CD4-positive, alpha-beta T cell treated with Interferon alpha-2 for 1 hour (primary cell): ENCODE measurements at places on chromosomes 6 and 20.

- no peak for DNase-seq
These were observed 27.1 kb upstream of the KCNK5 start for GRCh38 chr6:39256294-39256940.

GRCh38 chr6:2855061-2855519 lies 13.4 kb upstream of the SERPINB1 start:
- no peak for DNase-seq

DNA sequence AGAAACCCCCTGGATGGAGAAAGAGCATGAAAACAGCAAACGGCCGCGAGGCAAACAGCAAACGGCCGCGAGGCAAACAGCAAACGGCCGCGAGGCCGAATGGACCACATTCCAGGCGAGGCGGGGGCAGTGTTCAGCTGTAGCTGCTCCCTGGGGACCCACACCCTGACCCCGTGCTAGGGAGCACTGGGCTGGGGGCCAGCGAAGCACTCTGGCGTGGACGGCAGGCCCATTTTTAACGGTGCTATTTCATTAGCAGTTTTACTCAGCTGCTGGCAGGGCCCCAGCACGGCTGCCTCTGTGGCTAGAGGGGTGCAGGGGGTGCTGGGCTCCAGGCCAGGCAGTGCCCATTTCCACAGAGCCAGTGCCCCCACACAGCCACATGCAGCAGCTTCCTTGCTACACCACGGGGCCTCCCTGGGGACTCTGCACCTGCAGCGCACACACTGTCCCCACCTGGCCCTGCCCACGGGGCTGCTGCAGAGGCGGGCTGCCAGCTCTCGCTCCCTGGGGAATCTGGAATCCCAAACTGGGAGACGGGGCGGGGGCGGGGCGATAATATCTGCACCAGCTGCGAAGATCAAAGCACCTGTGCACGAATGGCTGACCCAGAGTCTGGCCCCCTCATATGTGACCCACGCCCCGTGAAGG lies 35.6 kb upstream of the SLCO4A1 start:
- no peak for DNase-seq

- DNase-seq: no peak
These were observed 59.8 kb downstream of the SOD2 start for GRCh38 chr6:159633196-159633595.

DNA sequence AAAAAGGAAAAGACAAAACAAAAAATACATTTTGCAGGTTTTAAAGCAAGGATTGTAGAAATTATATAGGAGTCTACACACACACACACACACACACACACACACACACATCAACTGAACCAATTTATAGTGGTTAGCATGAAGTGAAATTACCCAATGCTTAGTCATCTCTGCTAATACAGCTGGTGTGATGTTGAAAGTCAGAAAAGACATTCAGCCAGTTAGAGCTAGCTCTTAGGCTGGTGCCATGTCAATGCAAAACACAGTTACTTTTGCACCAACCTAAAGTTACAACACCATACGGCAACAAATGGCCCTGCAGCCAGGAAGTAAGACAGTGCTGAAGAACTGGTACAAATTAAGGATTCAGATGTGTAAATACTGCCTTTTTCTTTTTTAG lies 15.2 kb downstream of the FAM210B start:
- DNase-seq: peak; percentile 21

DNA sequence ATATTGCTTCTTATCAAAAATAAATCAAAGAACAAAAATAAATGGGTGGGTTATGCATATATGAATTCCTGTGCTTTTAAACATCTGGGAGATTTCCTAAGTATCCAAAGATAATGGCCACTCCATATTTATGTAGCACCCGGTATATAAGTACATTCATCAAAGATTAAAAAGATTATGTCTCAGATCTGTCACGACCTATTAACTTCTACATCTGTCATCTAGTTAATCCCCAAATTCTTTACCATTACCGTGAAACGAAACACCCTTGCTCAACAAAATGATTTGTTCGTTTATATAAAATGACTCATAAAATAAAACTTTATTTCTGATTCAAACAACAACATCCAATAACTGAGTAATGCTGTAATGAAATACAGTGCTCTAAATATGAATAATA lies 64.8 kb upstream of the FOXQ1 start:
- no peak for DNase-seq

DNA sequence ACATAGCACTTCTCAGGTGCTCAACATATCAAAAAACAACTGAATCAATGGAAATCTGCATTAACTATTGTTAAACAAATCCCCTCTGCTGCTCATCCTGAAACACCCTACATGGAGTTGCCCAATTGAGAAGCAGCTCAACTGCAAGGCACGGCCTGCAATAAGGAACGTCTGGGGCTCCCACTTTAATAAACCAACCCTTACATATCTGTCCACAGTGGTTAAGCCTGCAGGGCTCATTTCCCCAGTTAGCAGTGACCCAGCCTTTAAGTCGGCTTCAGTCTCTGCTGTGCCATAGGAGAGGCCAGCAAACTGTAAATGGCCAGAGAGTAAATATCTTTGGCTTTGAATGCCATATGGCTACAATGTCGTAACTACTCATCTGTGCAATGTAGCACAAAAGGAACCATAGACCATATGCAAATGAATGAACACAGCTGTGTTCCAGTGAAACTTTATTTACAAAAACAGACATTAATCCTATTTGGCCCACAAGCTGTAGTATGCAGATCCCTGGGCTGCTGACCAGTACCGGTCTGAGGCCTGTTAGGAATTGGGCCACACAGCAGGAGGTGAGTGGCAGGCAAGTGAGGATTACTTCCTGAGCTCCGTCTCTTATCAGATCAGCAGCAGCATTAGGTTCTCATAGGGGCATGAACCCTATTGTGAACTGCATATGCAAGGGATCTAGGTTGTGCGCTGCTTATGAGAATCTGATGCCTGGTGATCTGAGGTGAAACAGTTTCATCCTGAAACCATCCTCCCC lies 522.7 kb upstream of the CDH4 start:
- DNase-seq: no peak

DNA sequence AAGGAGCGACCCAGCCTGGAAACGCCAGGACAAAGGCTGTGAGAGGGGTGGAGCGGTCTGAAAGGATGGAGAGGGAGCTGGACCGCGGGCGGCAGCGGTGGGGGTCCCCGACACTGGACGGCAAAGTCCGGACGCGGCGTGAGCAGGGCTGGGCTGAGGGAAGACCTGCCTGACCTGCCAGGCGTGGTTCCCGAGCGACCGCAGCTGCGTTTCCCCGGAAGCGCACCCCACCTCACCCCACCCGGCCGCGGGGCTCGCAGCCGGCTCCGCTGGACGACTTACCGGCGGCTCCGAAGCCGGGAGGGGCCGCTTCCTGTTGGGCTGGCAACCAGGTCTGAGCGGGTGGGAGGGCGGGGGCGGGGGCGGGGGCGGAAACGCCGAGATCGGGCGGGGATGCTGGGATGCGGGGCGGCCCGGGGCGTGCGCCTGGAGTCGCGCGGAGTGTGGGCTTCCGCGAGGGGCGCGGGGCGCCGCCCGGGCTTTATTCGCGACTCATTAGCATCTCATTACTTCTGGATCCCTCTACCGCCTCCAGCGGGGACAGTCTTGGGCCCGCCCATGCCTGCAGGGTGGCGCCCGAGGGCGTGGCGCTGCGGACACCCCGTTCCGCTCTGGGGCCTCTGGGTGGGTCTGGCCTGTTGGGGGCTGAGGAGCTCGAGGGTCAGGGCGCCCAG lies at the start of gene MICAL1:
TSS of gene MICAL1 (minus strand) at position 336 of the 674 bp plus-strand sequence. CDS start 1,576 bp downstream, outside the sequence.
- peak; percentile 81 for DNase-seq

- no peak for DNase-seq
These were observed 17.9 kb upstream of the SNHG17 start for GRCh38 chr20:38452880-38453624.

- DNase-seq: no peak
These were observed 14.6 kb downstream of the SNHG17 start for GRCh38 chr20:38420388-38421085.

DNA sequence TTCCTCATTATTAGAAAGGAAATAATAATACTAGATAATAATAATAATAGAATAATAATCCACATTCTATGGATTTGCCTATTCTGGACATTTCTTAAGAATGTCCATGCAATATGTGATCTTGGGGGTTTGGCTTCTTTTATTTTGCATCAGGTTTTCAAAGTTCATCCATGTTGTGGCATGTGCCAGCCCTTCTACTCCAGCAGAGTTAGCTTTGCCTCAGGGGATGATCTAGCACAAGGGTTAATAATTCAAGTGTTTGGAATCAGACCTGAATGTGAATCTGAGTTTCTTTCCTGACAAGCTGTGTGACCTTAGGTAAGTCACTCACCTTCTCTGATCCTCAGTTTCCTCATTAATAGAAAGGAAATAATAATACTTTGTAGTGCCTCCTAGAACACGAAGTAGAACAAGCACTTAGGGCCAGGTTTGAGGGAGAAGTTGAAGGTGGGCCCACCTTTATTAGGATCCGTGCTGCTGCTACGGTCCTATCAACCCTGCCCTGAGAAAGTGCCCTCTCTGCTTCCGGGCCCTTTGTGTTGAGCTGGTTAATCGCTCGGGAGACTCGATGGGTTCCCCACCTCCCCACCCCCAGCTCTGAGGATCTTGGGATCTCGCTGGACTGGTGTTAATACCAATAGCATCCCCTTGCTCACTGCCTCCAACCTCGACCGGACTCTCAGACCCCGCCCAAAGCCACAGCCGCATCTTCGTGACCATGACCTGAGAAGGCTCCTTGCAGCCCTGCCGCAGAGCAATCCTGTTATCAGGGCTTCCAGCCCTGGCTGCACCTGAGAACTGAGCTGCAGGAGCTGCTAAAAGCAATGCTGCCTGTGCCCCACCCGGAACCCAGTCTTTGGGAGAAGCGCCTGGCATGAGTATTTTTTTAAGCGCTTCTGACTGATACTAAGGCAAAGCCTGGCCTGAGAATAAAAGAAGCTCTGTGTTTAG lies 26.9 kb downstream of the RBM38 start:
- DNase-seq: no peak

DNA sequence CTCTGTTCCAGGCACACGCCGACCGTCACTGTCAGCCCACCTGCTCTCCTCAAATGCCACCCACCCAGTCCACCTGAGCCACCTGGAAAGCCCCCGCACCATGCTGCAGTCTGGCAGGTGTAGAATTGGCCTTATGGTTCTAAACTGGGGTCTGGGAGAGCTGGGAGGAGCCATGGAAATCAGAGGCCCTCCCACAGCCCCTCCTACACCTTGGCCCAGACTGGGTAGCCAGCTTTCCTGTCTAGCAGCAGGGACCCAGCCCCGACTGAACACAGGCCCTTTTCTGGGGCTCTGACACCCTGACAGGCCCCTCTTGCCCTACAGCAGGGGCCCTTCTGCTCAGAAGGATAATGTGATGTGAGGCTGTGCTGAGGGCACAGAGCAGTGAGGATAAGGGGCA lies 31.1 kb downstream of the LRFN2 start:
- DNase-seq: no peak

DNA sequence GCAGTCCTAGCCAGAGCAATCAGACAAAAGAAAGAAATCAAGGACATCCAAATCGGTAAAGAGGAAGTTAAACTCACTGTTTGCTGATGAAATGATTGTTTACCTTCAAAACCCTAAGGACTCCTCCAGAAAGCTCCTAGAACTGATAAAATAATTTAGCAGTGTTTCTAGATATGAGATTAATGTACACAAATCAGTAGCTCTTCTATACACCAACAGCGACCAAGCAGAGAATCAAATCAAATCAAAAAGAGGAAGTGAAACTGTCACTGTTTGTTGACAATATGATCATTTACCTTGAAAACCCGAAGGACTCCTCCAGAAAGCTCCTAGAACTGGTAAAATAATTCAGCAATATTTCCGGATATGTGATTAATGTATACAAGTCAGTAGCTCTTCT lies 21.7 kb downstream of the SERPINB9 start:
- no peak for DNase-seq
